RPMI7951 (cell line): ENCODE measurements at places on chromosomes 5 and 9. TPM values are rescaled to one million over a fixed set of nuclear protein-coding genes. Genes with fewer than 3 reads are reported as not detected.

DNA sequence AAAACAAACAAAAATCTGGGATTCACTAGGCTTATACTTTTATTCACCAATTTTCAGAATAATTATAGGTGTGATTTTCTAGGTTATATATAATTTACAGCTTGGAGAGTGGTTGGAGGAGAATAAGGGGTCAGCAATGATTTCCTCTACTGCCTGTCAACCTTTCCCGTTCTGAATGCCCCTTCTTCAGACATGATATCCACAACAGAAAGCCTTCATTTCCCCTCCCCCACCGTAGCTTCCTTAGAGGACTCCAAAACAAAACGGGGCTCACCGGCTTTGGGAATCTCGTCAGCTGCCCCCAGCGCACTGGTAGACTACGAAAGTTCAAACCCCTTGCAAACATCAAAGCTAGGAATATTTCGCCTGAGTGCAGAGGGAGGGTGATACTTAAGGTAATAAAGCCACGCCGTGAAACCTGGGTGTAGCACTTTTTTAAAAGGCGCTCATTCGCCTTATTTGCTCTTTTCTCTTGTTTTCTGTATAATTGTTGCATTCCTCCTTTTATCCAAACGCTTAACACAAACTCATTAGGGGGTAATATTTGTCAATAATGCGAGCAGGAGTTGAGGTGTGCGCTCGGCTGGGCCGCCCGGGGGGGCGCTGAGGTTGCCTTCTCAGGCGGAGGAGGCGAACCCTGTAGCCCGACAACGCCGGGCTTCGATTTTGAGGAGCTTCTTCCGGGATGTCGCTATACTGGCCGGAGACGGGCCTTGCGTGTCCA lies 2.4 kb downstream of the OTP start:
- DNase-seq, result no peak

DNA sequence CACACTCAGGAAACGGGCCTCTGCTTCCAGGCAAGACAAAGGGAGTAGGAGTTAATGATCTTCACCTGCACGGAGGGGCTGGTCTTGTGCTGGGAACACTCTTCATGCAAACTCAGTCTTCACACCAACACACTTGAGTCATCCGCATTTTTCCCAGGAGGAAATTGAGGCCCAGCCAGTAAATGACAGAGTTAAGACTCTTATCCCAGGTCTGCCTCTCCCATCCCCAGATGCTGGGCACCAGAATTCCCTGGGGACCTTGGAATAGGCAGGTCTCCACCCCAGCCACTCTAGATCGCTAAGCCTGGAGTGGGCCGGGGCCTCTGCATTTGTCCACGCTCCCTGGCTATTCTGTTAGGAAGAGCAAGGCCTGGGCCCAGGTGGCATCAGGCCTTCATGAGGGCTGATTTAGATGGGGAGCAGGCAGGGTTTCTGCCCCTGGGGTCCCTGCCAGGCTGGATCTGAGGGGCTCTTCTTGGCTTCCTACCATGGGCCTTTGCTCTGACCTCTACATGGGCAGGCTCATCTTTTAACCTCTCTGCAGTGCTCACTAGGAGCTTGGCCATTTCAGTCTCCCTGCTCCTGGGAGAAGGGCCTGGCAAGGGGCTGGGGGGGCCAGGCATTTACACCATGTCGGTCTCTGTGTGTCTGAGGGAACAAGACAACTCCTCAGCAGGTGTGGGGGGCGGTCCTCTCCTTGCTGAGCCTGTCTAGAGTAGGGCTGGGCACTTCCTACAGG lies 77.3 kb downstream of the AMBP start:
- no peak for DNase-seq

DNA sequence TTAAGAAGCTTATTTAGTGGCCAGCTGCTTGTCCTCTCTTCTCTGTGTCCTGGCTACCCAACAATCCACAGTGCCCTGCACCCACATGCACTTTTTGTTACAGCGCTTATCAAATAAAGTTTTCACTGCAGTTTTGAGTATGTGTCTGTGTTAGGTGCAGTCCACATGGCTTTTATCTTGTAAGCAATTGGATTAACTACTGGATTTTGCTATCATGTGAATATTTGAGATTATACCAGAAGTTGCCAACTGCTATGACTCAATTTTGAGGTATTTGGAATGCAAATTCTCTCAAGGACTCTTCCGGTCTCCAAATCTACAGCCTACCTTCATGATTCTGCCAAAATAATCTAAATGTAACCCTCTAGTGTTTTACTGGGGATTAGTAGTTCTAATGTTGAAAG lies 690.2 kb downstream of the NR2F1-AS1 start:
- peak; percentile 20 for DNase-seq

The ZNG1C gene
- total RNA-seq, result 16.3 and 21.0 TPM in 2 replicates

The PDE8B gene
- not detected in 2 replicates for total RNA-seq

The TLN1 gene
- total RNA-seq, result 117 and 137 TPM in 2 replicates

DNA sequence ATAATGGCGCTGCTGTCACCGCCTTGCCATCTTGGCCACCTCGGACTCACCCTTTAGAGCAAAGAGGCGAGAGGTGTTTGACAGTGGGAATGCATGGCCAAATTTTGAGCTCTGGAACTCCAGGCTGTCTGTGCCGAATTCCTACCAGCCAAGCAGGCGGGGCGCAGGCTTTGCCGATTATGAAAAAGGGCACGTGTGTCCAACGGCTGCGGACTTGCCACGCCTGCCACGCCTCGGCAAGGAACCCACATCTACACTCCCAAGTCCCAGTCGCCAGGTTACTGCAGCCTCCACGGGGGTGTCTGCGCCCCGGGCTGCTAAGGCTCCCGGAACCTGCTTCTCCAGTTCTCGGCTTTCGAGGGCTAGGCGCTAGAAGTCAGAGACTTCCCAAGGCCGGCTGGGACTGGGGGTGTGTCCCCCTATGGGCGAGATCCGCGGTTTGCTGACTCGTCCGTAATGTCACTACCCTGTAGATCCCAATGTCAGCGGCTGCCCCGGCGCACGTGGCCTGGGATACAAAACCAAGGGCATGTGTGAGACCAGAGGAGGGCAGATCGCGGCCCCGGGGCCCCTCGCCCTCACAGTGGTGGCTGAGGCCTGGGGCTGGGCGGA lies 2.8 kb downstream of the NPR3 start:
- DNase-seq, result peak; percentile 24

The SHROOM1 gene
- total RNA-seq, result 4.8 and 6.1 TPM in 2 replicates

DNA sequence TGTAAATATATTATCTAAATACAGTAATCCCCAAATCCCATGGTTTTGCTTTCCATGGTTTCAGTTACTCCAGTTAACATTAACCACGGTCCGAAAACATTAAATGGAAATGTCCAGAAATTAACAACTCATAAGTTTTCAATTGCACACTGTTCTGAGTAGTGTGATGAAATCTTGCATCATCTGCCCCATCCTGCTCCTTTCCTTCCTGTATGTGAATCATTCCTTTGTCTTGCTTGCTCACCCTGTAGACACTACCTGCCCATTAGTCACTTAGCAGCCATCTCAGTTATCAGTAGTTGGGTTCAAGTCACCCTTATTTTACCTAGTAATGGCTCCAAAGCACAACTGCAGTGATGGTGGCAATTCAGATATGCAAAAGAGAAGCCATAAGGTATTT lies 1568.5 kb upstream of the WWC1 start:
- peak; percentile 35 for DNase-seq

GRCh38 chr5:125451622-125452021 lies 705.2 kb upstream of the ZNF608 start:
- no peak for DNase-seq
